ENCODE measurements at places on chromosomes 6 and 20.

DNA sequence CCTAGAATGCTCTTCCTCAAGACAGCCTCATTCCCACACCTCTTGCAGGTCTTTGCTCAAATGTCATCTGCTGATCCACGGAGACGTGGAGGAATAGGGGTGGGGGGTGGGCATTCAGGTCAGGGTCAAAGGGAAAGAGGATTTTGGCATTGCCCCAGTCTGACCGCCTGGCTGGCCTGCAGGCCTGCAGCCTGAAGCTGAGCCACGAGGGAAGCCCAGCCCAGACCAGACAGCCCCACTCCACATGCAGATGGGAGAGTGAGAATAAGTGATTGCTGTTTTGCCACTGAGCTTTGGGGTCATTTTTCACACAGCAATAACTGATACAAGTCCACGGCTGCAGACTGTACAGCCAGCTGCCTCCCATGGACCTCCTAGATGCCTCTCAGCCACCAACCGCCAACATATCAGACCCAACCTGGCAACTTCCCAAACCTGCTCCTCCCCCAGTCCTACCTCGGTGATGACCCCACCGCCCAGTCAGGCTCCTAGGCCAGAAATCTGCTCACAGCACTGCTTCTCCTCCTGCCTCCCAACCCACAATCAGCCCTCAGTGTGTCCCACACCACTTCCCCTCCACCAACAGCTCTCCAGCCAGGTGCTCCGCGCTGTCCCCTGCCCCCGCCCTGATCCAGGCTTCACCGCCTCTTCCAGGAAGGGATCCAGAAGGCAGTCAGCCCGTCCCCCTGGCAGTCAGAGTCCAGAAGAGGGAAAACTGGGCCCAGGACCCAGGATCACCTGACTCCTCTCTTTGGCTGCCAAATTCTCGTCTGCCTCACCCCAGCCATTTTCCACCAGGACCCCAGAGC lies 14.0 kb downstream of the KIAA1755 start:
- DNase-seq, result no peak

DNA sequence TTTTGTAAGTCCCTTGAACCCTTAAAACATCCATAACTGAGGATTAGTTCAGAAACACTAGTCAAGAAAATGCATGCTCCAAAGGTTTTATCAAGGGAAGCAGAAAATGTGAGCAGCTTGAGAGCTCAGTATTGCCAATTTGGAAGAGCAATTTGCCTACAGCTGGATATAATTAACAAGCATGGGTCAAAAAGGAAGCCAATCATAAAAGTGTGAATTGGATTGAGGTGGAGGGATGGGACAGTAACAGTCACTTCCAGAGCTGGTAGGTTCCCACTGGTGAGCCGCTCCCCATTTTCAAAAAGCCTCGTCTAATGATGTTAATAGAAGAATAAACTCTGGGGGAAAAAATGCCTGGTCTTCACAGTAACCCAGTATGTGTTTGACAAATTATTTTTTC lies 5.0 kb upstream of the PTPRK start:
- DNase-seq, result no peak

- no peak for DNase-seq
Measured at GRCh38 chr6:148001844-148002642, 340.6 kb upstream of the SASH1 start.

DNA sequence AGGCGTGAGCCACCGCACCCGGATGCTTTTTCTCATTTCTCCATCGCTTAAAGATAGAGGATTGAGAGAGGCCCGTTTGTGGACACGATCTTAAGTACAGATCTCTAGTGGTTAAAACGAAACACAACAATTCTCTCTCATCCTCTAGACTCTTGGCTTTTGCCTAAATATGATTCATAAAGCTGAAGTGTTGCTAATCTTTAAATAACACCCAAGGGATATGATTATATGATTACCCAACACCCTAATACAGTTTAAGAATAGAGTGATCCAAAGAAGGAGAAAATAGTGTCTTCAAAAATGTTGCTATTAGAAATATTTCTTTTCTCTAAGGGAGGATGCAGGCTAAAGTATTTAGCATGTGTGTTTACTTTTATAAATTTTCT lies 50.4 kb downstream of the MTHFD1L start:
- DNase-seq, result no peak

DNA sequence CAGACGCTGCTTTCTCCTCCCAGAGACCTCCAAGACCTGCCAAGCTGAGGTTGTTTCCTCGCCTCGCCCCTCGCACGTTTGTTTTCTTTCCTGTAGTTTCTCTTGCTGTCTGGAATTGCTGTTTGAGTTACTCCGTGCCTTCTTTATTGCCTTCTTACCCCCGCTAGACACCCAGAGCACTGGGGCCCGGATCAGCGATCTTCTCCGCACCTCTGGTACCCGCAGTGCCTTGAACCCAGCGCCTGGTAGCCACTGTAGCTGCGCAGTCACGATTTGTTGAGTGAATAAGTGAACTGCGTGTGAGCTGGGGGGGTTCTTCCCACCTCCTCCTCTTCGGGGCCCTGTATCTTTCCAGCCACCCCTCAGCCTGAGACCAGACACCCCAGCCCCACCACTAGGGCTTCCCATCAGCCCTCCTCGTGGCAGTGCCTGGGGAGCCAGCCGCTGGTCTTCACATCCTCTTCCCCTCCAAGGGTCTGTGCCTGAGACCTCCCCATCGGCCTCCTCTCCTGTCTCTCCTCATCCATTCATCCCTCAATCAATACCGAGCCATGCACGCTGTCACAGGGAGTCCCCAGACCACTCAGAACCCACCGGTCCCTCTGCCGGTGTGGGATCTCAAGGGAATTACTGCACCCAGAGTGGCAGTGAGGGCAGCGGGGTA lies 849 bp upstream of the BMP7 start:
- DNase-seq, result no peak

DNA sequence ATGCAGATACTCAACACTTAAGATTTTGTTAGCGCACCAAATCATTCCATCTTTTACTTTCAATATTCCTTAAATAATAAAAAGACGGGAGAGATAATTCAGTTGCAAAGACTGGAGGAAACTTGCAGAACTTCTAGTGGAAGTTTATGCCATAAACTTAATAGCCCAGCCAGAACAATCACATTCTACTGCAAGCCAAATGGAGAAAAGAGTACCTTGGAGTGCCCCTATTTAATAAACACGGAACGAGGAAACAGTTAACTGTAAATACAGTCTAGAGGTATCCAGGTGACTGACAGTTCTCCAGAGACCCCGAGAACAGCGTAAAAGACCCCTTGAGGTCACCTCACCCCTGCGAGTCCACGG lies 635 bp downstream of the SLC35B3 start:
- no peak for DNase-seq

- DNase-seq, result no peak
Measured at GRCh38 chr6:87366072-87366827, 21.6 kb downstream of the C6orf163 start.

- DNase-seq, result no peak
Measured at GRCh38 chr6:80433010-80433672, 326.7 kb downstream of the BCKDHB start.
